Activated CD4-positive, alpha-beta T cell treated with anti-CD3 and anti-CD28 coated beads for 1 hour (primary cell): ENCODE measurements at places on chromosomes 7 and 10.

DNA sequence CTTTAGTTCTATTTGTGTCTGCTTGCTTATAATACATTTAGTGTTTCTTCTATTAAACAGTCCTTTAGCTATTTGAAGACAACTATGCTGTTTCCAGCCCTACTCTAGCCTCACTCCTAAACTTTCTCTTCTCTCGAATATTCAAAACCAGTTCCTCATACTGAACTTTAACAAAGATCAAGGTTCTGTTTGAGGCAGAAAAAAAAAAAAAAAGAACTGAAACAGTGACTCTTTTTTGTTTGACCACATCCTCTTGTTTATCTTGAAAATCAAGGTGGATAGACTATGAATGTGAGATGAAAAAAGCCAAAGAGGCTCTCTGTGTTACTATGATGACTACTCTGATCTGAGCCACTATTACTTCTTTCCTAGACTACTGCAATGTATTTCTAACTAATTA lies 154.3 kb downstream of the ZNF365 start:
- no peak for DNase-seq

DNA sequence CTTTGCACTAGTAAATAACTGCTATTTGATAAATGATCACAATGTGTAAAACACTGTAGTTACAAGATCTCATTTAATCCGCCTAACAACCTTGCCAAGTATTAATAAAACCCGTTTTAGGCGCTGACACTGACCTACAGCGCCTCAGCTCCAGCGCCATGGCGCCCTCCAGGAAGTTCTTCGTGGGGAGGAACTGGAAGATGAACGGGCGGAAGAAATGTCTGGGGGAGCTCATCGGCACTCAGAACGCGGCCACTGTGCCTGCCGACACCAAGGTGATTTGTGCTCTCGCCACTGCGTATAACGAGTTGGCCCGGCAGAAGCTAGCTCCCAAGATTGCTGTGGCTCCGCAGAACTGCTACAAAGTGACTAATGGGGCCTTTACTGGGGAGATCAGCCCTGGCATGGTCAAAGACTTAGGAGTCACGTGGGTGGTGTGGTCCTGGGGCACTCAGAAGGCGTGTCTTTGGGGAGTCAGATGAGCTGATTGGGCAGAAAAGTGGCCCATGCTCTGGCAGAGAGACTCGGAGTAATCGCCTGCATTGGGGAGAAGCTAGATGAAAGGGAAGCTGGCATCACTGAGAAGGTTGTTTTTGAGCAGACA lies 1.1 kb upstream of the TNPO3 start:
- no peak for DNase-seq

GRCh38 chr7:127667759-127668530 lies 16.0 kb downstream of the SND1 start:
- DNase-seq: no peak

DNA sequence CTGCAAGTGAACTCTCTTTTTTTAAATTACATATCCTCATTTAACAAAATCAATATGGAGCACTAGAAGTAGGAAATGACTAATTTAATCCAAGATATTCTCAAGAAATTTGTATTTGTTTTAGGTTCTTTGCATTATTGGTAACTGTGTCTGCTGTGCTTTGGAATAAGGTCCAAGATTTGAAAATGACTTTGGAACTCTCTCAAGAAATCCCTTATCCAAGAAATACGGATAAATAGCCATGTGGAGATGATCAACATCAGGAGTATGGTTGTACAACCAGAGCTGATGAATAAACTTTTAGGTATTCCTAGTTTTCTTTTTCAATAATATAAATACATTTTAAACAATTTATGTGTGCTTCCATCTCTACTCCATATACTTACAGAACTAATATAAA lies 279.9 kb upstream of the SEMA3C start:
- DNase-seq: no peak

DNA sequence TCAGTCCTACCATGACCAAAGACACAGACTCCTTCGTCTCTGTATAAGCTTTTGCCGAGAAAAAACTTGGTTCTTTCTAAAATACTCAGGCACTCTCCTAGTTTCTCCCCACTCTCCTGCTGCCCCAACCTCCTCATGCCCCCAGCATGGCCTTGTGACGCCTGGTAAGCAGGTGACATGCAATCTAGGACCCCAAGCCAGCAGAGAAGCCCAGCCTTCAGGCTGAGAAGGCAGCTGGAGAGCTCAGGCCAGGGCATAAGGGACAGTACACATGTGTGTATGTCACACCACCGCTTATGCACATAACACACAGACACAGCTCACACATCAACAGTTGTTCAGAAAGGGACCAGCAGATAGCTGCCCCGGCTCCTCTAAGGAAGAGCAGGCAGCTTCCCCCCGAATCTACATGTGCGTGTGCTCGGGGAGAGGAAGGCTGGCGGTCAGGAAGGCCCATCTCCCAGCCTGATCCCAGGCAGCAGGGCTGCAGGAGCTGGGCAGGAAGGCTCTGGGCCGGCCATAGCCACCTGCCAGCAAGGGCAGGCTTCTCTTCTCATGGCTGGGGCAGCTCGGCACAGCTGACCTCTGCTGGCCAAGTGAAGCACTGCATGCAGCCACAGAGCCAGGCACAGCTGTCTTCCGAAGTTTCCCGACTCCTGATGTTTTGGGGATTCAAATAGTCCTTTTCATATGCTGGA lies 8.5 kb downstream of the DDX56 start:
- DNase-seq: peak; percentile 45

- no peak for DNase-seq
These were observed 45.8 kb downstream of the OAT start for GRCh38 chr10:124372899-124373298.

- peak; percentile 33 for DNase-seq
These were observed 208.3 kb downstream of the CELF2 start for GRCh38 chr10:11225935-11226334.

GRCh38 chr10:118027397-118027796 lies 19.3 kb downstream of the RAB11FIP2 start:
- no peak for DNase-seq

- no peak for DNase-seq
These were observed 502.7 kb upstream of the PODXL start for GRCh38 chr7:132059141-132059540.

DNA sequence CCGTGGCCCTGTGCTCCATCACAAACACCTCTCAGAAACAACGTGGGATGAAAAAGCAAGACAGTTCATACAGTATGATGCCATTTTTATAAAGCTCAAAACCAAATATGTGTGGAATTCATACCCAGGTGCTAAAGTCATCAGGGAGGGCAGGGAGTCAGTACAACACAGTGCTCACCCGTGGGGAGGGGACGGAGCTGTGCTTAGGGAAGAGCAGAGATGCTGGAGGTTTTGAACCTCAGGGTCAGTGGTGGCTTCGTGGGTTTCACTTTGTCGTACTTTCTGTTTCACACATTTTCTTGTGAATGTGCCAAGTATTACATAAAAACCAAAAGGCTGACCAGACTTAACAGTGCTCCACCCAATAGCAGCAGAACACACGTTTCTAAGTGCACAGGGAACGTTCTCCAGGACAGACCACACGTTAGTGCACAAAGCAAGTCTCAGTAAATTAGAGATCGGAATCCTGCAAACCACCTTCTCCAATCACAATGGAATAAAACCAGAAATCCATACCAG lies 21.2 kb downstream of the ZMIZ2 start:
- no peak for DNase-seq

- DNase-seq: no peak
These were observed 128.2 kb downstream of the AKR1D1 start for GRCh38 chr7:138204285-138204981.

DNA sequence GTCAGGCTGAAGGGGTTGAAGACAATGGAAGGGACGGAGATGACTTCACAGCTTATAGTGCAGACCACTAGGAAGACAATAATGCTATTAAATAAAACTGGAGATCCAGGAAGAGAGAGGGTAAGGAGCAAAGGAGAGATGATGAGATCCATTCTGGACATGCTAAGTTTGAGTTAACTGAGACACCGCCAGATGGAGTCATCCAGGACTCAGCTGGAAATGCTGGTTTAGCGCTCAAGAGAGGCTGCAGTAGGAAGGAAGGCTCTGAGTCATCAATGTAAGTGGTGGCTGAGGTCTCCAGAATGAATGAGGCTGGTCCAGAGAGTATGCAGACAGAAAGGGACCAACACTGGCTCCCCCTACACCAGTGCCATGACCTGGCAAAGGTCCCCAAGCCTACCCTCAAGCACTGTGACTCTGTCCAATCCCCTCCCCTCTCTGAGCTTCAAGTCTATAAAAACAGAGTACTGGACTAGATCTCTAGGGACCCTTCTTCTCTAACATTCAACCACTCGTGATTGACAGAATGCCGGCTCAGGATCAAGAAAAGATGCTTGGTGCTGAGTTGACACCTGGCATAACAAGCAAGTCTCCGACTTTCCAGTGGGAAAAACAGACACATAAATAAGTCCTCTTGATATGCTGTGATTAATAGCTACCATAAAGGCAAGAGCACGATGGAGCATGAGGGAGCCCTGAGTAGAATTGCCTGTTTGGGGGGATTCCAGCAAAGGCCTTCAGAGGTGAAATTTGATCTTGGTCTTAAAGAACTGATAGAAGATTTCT lies 8.9 kb downstream of the GFRA1 start:
- no peak for DNase-seq

GRCh38 chr7:92461027-92462003 lies 14.0 kb downstream of the GATAD1 start:
- DNase-seq: no peak

DNA sequence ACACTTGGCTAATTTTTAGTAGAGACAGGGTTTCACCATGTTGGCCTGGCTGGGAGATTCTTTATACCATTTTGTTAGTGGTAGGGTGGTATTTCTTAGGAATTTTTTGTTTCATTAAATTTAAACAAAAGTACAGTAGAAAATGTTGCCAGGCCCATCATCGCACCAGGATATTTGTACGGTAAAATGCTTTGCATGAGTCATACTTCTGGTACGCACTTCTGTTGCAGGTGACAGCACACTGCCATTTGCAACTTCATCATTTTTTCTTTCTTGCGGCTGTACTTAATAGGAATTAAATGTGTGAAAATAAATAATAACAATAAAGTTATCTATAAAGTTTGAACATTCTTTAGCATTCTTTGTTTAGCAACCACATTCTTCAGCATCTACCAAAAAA lies 195.6 kb downstream of the SKAP2 start:
- DNase-seq: no peak

GRCh38 chr10:79266543-79267312 lies 80.5 kb upstream of the PPIF start:
- DNase-seq: no peak

GRCh38 chr7:94781236-94781635 lies 125.3 kb upstream of the SGCE start:
- DNase-seq: no peak

DNA sequence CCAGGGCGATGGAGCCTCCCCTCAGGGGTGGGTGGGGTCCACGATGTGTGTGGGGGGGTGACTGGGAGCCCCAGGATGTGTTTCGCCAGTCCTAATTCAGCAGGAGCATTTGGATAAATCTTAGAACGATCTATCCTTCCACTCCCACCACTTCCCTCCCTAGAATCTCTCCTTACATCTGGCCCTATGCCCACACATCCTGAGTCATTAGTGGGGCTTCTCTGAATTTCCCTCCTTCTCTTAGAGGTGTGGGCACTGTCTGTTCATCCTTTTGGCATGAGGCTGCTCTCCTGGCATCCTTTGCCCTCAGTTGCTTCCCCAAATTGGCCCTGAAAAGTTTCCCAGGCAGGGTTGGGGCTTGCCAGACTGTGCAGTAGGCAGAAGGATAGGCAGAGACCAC lies 1.6 kb downstream of the GHRHR start:
- no peak for DNase-seq

- no peak for DNase-seq
These were observed 32.1 kb downstream of the LRRC27 start for GRCh38 chr10:132363921-132364593.

DNA sequence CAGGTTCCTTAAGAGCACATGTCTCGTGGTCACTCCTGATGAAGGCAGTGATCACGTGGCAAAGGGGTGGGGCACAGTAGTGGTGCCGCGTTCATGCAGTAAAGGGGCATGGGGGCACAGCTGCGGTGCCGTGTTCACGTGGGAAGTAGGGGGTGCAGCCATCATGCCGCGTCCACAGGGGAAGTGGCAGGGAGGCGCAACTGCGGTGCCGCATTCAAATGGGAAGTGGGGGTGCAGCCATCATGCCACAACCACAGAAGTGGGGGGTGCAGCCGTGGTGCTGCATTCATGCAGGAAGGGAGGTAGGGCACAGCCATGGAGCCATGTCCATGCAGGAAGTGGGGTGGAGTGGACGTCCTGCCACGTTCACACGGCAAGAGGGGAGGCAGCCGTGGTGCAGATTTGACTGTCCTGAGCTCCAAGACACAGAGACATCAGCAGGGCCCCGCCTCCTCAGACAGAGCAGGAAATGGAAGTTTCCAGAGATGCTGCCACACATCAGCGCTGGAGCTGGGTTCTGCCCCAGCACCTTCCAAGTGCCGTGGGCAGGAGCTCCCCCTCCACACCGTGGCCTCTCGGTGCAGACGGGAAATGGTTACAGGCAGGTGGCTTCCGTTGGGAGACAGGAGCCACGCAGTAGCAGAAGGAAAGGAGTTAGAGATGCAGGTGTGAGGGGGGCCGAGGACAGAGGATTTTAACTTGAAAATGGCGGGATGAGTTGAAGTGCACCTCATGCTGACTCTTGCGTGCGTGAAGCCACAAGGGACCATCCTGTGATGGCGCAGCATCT lies 95.0 kb upstream of the DDC start:
- peak; percentile 38 for DNase-seq

- no peak for DNase-seq
These were observed 68.1 kb upstream of the FOXK1 start for GRCh38 chr7:4613846-4614548.

- no peak for DNase-seq
These were observed 166.0 kb upstream of the CDCA7L start for GRCh38 chr7:22111661-22112060.

- no peak for DNase-seq
These were observed 122.5 kb downstream of the KIAA1217 start for GRCh38 chr10:24331457-24331856.

DNA sequence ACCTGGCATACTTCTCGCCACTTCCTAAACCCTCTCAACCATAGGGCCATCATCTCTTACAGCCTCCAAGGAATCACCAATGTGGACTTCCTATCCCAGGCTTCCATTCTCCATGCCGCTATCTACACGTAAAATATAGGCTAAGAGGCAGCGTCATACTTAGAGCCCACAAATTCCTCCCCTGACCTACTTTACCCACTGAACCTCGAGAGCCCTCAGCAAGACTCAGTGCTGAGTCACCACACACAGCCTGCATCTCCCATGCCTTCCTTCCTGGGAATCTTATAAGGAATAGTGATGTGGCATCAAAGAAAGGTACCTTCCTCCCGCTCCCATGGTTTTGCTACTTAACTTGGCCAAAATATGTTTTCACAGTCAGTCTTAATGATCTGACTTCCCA lies 435.6 kb upstream of the NFE2L3 start:
- no peak for DNase-seq

- no peak for DNase-seq
These were observed 59.5 kb downstream of the SIRT1 start for GRCh38 chr10:67943917-67944316.

- DNase-seq: no peak
These were observed 162.1 kb downstream of the NRG3 start for GRCh38 chr10:82037076-82037475.
